Stimulated activated CD8-positive, alpha-beta memory T cell treated with anti-CD3 and anti-CD28 coated beads, Interleukin-15, amount 100 ng/mL, for 24 hours (primary cell): ENCODE measurements at places on chromosomes 2 and 18.

- no peak for DNase-seq
Observed at GRCh38 chr2:200705305-200706041, 106.2 kb upstream of the BZW1 start.

DNA sequence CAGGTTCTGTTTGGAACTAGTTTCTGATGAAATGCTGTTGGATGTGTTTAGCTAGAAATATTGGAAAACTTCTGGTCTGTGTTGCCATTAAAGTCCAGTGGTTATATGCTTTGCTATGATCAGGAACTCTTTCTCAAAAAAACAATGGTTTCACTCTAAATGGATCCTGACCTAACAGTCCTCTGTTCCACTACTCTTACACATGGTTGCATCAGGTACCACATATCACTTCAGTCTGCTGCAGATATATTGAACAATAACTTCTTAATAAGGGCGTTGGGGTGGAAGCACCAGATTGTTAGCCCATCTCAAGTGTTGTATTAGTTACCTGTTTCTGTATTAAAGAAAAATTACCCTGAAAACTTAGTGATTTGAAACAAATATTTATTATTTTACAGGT is 676.6 kb upstream of the GCFC2 start:
- DNase-seq = no peak

DNA sequence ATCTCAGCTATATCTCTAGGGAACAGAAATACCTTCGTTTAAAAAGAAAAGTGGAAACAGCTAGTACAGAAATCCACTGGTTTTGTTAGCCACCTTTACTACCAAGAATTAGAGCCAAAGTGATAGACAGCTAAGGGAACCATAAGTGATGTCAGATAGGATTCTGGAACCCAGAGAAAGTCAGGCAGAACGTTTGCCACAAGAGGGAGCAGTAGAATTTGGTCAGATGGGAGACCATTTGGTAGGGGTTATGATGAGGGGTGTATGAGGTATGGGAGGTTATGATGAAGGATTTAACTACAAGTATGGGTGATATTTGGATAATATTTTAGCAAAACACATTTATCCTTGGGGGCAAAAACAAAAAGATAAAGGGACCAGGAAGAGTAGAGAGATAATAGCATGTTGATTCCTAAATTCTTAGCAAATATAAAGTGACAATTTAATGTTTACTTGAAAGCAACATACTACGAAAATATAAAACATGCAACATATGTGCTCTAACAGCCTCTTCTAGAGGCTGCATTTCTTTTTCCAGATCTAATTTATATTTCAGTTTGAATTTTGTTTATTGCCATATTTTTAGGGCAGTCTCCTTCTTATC is 3.3 kb downstream of the SLC8A1 start:
- DNase-seq = no peak

GRCh38 chr18:38402509-38402908 is 836.9 kb upstream of the CELF4 start:
- DNase-seq = no peak

- no peak for DNase-seq
Observed at GRCh38 chr2:231894566-231895380, 31.4 kb downstream of the NPPC start.

DNA sequence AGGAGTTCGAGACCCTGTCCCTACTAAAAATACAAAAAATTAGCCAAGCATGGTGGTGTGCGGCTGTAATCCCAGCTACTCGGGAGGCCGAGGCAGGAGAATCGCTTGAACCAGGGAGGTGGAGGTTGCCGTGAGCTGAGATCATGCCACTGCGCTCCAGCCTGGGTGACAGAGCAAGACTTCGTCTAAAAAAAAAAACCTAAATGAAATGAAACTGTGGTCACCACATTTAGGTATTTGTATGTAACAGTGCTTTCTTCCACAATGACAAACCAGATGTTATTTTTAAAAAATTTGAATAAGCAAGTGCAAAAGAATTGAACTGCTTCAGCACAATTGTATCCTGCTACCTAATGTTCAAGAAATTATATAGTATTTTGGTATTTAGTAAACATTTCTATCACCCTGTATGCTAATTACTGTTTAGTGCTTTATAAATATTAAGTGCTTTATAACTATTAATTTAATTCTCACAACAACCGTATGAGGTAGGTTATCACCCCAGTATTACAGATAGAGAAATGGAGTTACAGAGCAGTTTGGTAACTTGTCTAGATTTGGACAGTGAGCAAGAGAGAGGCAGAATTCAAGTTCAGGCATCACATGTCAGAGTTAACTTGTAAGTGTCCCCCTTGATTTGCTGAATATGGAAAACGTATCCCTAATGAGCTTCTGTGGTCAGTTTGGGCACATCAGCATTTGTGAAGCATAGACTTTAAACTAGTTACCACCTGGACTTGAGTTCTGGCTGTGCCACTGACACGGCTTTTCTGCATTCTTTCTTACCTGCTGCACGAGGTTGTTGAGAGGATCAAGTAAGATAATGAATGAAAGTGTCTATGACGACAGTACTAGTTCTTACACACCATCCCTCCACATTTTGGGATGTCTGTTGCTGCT is 14.4 kb downstream of the PHLPP1 start:
- DNase-seq = no peak

DNA sequence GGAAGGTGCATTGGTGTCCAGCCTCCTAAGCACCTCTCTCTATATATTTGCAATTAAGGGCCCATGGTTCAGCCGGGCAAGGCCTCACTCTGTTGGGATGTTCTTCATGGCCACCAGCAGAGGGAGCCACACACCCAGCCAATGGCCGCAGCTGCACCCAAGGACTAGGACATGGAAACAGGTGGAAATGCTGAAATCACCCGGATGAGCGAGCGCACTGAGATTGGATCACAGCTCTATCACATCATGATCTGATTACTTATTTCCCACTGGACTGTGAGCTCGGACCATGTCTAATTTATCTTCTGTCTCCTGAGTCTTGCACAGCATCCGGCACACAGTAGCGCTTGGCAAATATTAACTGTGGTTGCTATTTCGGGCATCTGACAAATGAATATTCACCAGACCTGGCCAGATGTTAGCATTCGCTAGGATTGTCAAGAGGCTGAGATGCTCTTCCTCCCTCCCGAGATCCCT is 31.2 kb downstream of the KIF3C start:
- DNase-seq = peak; percentile 45

DNA sequence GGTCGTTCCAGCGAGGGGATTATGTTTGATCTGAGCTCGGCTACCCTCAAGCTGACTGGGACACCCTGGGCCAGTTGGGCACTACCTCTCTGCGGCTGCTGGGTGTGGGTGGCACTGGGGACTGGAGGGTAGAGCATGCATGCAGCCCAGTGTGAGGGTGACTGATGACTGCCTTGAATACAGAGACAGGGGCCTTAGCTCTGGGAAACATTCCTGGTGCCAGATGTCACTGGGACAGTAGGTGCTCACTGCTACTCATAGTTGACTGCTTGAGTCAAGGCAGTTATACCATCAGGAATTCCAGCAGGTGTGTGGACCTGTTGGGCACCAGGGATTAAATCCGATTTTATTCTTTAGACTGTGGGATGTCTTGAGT is 33.6 kb upstream of the ATP6V1B1 start:
- DNase-seq = no peak

DNA sequence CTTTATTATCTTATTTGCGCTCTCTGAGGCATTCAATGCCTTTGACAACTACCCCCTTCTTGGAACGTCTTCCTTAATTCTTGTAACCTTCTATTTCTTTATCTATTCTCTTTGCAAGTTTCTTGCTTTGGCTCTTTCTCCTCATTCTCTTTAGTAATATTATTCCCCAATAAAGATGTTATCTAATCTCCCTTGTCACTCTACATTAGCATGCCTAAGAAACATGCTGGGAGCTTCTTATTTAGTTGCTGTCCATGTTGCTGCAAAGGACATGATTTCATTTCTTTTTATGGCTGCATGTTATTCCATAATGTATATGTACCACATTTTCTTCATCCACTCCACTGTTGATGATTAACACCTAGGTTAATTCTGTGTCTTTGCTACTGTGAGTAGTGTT is 113.7 kb downstream of the RDH14 start:
- no peak for DNase-seq

DNA sequence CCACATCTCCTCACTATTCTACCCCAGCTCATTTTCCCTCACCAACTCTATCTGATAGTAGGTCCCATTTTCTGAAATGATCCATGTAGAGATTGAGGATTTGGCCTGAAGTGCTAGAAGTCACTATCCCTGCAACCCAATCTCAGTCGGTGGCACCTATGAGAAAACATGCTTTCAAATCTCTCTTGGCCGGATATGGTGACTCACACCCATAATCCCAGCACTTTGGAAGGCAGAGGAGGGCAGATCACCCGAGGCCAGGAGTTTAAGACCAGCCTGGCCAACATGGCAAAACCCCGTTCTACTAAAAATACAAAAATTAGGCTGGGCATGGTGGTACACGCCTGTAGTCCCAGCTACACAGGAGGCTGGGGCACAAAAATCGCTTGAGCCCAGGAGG is 19.1 kb upstream of the MARCHF4 start:
- no peak for DNase-seq

DNA sequence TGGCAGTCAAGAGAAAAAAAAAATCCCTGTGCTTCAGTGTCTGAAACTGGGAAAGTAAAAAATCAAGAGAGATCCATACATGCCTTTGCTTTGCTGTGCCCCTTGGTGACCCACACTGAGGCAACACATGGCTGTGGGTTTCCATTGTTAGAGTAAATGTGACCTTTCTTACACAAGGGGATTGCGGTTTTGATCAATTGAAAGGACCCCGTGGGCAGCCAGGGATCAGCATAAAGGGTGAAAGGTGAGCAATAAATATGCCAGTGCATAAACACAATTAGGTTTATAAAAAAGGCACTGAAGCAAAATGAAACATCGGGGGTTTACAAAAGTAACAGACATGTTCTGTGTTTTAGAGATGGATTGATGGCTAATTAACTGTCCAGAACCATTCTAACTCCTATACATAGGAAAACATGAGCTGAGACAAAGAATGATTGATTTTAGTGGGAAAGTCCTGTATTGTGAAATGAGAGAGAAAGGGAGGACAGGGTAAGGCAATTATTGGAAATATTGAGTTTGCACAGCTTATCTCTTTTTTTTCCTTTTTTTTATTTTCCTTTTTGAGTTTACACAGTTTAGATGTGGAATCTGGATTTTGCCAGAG is 40.7 kb upstream of the BBS5 start:
- no peak for DNase-seq

GRCh38 chr2:177651833-177652232 is 259.3 kb downstream of the AGPS start:
- no peak for DNase-seq
